ENCODE measurements at places on chromosomes 3 and 15. TPM values are rescaled to one million over a fixed set of nuclear protein-coding genes. Genes with fewer than 3 reads are reported as not detected.

Gene GLDN
- total RNA-seq = not detected

Gene CCRL2
- 6.2 TPM for total RNA-seq

Gene CTXN2
- not detected for total RNA-seq

Gene GOLGA8T
- not detected for total RNA-seq

Gene EHD4
- total RNA-seq = 25.0 TPM

Gene FBXL22
- 1.0 TPM for total RNA-seq

Gene QTRT2
- 25.6 TPM for total RNA-seq

- peaks cover 5% of the 10 kb centered on the region for H3K4me1 ChIP-seq
- H3K36me3 ChIP-seq = no peaks in the 10 kb centered on the region
- no peaks in the 10 kb centered on the region for H3K27me3 ChIP-seq
- H3K27ac ChIP-seq = no peak overlapping the region
Measured at GRCh38 chr3:114709102-114709501, 415.3 kb downstream of the TIGIT start.

- H3K27ac ChIP-seq = no peak overlapping the region
- peaks cover 33% of the 10 kb centered on the region for H3K4me1 ChIP-seq
- H3K27me3 ChIP-seq = peaks cover 15% of the 10 kb centered on the region
- H3K36me3 ChIP-seq = peaks cover 8% of the 10 kb centered on the region
- DNase-seq = no peak
Measured at GRCh38 chr15:43522247-43522646, 4.8 kb downstream of the MAP1A start.

DNA sequence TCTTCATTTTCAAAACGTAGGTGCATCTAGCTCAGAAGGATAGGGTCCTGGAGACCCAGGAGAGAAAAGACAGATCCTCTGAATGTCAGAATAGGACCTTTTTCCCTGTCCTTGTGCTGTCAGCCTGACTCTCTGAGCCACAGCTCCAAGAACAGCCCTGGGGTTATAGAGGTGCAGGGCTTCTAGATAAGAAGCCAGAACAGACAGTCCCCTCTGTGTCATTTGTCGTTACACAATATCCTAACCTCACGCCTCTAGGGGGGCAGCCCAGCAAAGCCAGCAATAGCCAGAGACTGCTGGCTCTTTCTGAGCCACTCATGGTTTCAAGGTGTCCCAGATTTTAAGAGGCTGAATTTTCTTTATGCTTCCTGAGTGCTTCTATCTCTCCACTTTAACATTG, 153.2 kb upstream of the THBS1 start:
- peaks cover 29% of the 10 kb centered on the region for H3K4me1 ChIP-seq
- no peaks in the 10 kb centered on the region for H3K36me3 ChIP-seq
- no peak overlapping the region for H3K4me3 ChIP-seq
- DNase-seq = no peak

DNA sequence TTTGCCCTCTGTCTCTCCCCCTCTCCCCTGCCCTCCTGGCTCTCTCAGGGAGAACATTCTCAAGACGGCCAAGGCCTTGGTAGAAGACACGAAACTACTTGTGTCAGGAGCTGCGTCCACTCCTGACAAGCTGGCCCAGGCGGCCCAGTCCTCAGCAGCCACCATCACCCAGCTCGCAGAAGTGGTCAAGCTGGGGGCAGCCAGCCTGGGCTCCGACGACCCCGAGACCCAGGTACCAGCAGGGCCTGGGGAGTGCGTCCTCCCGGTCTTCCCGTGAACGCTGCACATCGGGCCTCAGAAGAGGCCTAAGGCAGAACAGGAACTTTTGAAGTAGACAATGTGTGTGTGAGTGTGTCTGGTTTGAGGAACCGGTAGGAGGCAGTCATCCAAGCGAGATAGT, 245.4 kb upstream of the TPM1 start:
- H3K27me3 ChIP-seq = peaks cover 7% of the 10 kb centered on the region
- H3K4me3 ChIP-seq = no peak overlapping the region
- no peak for DNase-seq
- H3K36me3 ChIP-seq = no peaks in the 10 kb centered on the region

DNA sequence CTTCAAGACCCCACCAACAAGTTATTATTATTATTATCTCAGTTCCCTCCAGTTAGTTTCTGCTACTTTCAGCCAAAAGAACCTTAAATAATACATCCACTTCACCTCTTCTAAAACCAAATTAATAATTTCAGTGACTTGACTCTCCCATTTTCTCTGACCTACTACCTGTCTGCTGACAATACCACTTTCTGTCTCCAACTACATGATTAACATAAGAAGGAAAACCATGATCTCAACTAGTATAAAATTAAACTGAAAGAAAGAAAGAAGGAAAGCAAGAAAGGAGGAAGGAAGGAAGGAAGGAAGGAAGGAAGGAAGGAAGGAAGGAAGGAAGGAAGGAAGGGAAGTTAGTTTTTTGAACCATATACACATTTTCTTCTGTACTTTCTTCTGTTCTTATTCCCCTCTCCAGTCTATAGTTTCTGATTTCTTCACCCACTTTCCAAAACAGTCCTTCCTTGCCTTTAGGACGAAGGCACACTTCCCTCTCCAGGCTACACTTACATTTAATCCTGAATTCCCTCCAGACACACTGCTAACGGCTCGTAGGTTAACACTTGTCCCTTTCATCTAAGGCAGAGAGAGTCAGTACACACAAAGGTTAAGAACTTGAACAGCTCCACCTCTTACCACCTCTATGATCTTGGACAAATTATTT, 79.5 kb upstream of the GUCA1C start:
- H3K4me3 ChIP-seq = no peak overlapping the region
- peaks cover 3% of the 10 kb centered on the region for H3K27me3 ChIP-seq
- no peak overlapping the region for H3K27ac ChIP-seq
- H3K36me3 ChIP-seq = no peaks in the 10 kb centered on the region
- no peaks in the 10 kb centered on the region for H3K4me1 ChIP-seq

- no peak overlapping the region for H3K4me3 ChIP-seq
- H3K27ac ChIP-seq = no peak overlapping the region
- H3K27me3 ChIP-seq = peaks cover 6% of the 10 kb centered on the region
- no peak for DNase-seq
- H3K36me3 ChIP-seq = no peaks in the 10 kb centered on the region
Measured at GRCh38 chr15:69804786-69805185, 292.9 kb downstream of the TLE3 start.

- DNase-seq = peak; percentile 48
- peak within 1 kb of the TSS; percentile 80 for H3K4me3 ChIP-seq
- H3K27me3 ChIP-seq = peaks cover 8% of the 10 kb centered on the region
- H3K4me1 ChIP-seq = peaks cover 33% of the 10 kb centered on the region
- H3K36me3 ChIP-seq = no peaks in the 10 kb centered on the region
- peak within 1 kb of the TSS; percentile 61 for H3K27ac ChIP-seq
Measured at GRCh38 chr3:51967384-51968169, at the start of gene PCBP4. Gene PCBP4, minus strand, starts transcription at chr3:51967454. Its CDS starts 6,214 bp downstream, at chr3:51961240.

GRCh38 chr3:99626417-99626788, 12.0 kb upstream of the COL8A1 start:
- no peak overlapping the region for H3K4me3 ChIP-seq
- no peaks in the 10 kb centered on the region for H3K27me3 ChIP-seq
- H3K4me1 ChIP-seq = peaks cover 4% of the 10 kb centered on the region
- no peaks in the 10 kb centered on the region for H3K36me3 ChIP-seq
- no peak for DNase-seq

GRCh38 chr3:188533612-188534357, 379.8 kb downstream of the LPP start:
- H3K27ac ChIP-seq = no peak overlapping the region
- H3K4me1 ChIP-seq = no peaks in the 10 kb centered on the region
- H3K36me3 ChIP-seq = peaks cover 5% of the 10 kb centered on the region
- no peak overlapping the region for H3K4me3 ChIP-seq

GRCh38 chr3:197539651-197540051, 16.1 kb downstream of the BDH1 start:
- H3K4me3 ChIP-seq = no peak overlapping the region
- H3K4me1 ChIP-seq = peaks cover 6% of the 10 kb centered on the region
- H3K36me3 ChIP-seq = peaks cover 52% of the 10 kb centered on the region
- peak overlapping the region; percentile 19 for H3K27ac ChIP-seq
- DNase-seq = no peak

DNA sequence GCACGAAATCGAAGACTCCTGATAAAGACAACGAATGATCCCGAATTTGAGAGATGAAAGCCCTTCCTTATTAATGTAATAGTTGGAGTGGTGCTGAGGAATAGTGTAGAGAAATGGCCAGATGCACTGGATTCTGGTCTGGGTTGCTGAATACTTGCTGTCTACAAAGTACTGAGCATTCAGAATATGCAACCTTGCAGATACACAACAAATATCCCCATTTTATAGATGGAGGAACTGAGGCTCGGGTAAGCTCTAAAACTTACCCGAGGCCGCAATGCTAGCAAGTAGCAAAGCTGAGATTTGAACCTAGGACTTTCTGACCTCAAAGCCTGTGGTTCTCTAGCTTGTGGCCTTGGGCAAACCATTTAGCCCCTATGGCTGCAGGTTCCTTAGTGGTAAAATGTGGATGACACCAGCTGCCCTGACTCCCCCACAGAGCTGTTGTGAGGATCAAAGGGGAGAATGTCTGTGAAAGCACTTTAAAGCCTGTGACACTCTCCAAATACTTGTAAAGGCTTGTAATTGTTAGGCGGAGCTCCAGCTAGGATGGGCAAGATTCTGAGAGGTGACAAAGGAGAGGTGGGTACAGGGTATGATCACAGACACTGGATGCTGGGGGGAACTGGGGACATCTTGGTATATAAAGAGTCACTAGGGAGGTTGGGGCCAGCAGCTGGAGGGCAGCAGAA, 39.8 kb downstream of the FOXB1 start:
- H3K4me3 ChIP-seq = no peak overlapping the region
- no peaks in the 10 kb centered on the region for H3K27me3 ChIP-seq
- no peaks in the 10 kb centered on the region for H3K36me3 ChIP-seq
- no peak for DNase-seq
- H3K27ac ChIP-seq = peak overlapping the region; percentile 75

DNA sequence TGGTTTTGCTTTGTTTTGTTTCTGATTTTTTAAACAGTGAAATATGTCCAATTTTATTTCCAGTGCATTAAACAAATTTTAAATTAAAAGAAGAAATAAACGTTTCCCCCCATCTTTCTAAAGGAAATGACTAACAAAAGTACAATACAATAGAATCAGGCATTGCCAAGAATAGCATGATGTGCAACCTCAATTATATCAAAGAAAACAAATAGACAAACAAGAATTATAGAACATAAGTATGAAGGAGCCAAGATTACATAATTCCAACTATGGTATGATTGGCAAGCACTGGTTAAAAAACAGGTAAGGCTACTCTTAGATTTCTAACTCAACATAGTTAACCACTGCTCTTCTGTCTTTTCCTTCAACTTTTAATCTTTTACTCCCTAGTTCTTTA, 26.4 kb downstream of the TIGIT start:
- DNase-seq = no peak
- no peaks in the 10 kb centered on the region for H3K27me3 ChIP-seq
- H3K36me3 ChIP-seq = no peaks in the 10 kb centered on the region
- H3K4me3 ChIP-seq = no peak overlapping the region

GRCh38 chr3:118817748-118818165, 216.9 kb downstream of the IGSF11 start:
- H3K27me3 ChIP-seq = no peaks in the 10 kb centered on the region
- H3K27ac ChIP-seq = no peak overlapping the region
- no peaks in the 10 kb centered on the region for H3K36me3 ChIP-seq
- DNase-seq = peak; percentile 34
